ENCODE measurements at places on chromosomes 6 and 20.

DNA sequence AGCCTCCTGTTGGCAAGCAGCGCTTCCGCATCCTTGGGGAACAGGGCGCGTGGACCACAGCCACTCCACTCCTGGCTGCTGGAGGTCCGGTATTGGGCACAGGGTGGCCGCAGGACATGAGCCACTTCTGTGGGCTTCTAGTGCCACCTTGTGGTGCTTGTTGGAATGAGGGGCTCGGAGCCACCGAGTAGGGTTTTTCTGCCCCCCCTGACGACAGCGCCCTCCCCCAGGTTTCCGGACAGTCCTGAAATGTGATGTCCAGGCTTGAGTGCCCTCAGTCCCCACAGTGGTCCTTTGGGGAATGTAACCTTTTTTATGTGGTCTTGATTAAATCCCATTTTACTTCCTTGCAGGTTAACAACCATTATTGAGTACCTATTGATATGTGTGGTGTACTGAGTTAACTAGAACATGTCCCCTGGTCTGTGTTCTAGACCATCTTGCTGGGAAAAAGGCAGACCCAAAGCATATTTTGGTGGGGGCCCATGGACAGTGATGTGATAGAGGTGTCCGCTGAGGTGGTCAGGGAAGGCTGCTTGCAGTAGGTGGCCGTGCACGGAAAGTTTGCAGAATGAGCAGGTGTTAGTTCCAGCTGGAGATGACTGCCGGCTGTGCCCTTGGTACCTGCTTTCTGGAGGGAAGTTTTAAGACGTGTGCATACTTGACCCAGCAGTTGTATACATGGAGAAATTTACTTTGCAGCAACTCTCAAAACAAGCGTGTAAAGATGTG is 70.0 kb downstream of the PTPN1 start:
- peak; percentile 79 for DNase-seq

DNA sequence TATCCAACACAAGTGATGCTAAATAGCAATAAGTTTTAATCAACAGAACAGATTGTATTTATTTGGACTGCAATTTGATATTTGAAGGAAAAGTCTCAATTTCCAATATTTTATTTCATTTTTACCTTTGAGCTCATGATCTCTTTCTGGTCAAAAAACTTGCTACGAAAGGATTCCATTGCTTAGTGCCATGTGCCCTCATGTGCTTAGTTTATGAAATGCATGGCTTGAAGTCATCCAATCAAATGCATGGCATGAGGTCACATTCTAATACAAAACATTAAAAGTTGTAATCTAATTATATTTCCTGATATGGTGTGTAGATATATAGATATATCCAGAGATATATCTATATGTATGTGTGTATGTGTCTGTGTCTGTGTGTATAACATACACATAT is 321.2 kb upstream of the ADGRB3 start:
- no peak for DNase-seq

- no peak for DNase-seq
Observed at GRCh38 chr6:43052842-43053544, 658 bp downstream of the CUL7 start.

- DNase-seq: no peak
Observed at GRCh38 chr6:12718015-12718414, 1.4 kb downstream of the PHACTR1 start.

DNA sequence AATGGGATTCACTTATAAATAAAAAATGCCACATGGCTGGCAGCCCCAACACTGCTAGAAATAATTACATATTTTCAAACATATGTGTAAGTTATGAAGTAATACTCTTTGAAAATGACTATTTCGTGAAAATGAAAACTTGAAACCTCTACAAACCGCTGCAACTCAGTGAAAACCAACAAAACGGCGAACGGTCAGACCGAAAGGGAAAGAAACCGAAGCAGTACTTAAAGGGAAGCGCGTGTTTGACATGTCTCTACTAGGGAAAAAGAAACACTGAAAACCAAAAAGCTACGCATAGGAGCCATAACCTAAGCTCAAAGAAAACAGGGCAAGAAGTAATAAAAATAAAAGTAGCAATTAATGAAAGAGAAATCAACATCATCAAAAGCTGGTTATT is 121.0 kb upstream of the GGTLC1 start:
- no peak for DNase-seq

DNA sequence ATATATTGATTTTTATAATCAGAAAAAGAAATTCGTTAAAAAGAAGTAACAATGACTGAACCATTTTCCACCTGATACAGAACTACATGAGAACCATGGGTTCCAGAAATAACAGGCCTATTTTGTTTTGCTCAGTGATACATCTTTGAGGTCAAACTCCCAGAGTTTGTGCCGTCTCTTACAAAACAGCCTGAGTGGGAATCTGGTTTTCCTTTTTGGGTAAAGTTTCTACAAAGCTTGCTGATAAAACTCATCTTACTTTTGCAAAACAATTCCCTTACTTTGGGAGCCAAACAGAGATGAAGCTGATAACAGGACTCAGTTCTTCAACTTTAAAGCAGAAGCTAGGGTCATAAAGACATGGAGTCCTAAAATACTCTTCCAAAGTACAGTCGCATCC is 98.7 kb upstream of the FAM8A1 start:
- no peak for DNase-seq

GRCh38 chr6:56104591-56104990 is 142.8 kb downstream of the COL21A1 start:
- DNase-seq: no peak

DNA sequence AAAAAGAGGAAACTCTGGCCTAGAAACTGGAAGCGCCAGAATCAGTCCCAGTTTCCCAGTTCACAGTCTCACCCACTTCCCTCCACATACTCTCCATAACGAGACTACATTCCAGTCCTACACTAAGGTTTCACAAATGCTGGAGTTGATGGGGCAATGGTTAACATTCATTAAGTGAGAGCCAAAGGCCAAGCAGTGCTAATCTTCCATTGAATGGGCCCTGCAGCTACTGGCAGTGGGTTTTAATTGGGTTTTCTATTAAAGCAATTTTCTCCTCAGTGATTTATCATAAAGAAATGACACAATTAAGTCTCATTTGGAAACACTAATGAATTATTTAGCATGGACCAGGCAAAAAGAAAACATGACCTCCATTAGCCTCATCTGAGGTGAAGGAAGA is 20.8 kb upstream of the NRSN1 start:
- no peak for DNase-seq

DNA sequence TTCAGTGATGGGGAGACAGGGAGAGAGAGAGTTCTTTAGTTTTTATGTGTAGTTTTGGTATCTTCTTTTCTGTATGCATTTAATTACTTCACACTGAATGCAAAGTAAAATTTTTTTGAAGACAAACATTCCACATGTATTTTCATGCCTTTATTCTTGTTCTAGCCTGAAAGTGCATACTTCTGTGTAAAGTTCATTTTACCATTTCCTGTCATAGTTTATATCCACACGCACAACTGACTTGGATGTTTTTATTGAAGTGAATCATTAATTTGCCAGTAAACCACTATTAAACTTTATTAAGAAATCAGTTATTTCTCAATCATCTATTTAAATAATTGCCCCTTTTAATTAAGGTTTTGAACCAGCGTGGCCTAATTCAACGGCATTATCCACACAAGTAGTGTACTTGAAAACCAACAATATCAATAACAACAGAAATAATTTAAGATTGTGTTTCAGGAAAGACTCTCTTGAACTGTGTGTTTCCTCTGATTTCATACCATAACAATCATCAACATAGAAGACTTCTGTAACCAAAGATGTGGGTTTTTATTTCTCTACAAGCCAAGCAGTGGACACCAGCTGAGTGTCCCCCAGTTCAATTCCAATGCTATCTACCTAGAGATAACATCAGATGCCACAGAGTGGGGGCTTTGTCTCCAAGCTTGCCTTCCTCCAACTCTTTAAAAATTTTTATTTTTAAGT is 512.7 kb upstream of the JAG1 start:
- DNase-seq: no peak

- DNase-seq: no peak
Observed at GRCh38 chr6:170127151-170127550, 163.7 kb downstream of the DLL1 start.

DNA sequence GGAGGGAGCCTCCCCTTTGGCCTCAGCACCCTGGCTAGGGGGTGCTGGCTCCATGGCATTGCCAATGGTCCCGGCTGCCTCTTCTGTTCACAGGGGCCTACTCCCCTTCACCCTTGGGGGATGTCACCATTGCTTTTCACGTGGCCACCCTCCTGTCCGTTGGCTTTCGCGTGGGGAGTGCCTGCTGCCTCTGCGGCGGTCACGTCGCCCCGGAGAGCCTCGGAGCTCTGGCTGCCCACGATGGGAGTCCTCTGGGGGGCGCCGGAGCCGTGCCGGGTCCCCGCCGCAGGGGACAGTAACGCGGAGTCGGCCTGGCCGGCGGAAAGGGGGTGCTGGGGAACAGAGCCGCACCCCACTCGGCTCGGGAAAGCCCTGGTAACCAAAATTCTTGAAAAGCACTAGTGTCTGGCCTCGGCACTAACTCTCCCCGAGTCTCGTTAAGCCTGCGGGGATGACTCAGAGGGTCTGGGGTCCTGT is 661 bp upstream of the HEBP2 start:
- peak; percentile 43 for DNase-seq

DNA sequence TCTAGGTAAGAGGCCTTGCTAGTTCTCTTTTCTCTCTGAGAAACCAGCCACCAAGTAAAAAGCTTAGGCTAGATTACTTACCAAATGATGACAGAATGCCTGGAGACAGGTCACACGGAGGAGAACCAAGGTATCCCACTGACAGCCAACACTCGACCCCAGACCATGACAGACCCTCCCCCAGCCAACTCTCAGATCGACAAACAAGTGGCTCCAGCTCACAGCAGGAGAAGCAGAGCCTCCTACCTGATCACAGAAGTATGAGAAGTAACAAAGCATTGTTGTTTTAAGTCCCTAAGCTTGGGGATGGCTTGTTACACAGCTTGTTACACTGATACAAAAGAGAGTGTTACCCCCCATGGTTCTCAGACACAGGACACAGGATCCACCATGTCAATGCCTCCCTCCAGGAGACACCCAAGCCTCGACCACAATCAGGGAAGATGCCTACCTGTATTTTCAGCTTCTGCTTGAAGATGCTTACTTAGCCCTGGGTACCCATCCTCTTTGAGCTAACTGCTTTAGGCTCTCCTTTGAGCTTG is 423.8 kb upstream of the JARID2 start:
- no peak for DNase-seq

- no peak for DNase-seq
Observed at GRCh38 chr6:4723383-4723782, 52.8 kb upstream of the CDYL start.

- no peak for DNase-seq
Observed at GRCh38 chr6:92363111-92363510, 1056.2 kb downstream of the EPHA7 start.

GRCh38 chr6:62652692-62653328 is 366.8 kb upstream of the KHDRBS2 start:
- no peak for DNase-seq

DNA sequence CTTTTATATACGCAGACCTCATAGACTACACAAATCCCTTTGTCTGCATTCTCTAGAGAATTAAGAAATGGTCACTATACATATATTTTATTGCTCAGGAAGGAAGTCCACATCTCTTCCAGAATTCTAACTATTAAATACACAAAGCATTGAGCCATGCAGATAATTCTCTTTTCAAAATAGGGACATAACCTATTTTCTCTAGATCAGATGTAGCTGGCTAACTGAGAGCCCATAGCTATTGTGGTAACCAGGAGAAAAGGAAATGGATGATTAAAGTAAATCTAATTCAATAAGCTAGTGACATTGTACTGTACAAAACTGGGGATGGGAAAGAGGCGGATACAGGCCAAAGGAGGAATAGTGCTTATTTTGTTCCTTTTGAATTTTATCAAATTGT is 137.2 kb downstream of the BACH2 start:
- no peak for DNase-seq

DNA sequence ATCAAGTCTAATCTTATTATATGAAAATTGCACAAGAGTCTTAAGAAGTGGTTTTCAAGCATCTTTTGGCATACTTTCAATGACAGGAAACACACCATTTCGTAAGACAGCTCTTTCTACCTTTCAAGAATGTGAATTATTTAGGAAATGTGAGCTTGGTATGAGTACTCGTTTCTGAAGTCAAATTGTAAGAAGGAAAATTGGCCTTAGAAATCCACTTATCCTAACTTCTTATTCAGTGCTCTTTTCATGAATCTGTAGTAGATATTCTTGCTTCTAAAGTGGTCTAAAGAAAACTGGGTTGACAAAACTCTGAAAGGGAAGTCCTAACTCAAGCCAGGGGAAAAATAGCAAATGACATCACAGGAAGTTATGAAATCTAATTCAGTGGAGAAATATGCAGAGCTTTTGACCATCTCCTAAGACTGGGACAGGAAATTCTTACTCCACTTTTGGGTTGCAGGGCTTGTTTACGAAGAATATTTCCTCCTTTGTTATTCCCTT is 38.5 kb upstream of the OGFRL1 start:
- no peak for DNase-seq

GRCh38 chr20:57372581-57373350 is 18.4 kb upstream of the RBM38 start:
- no peak for DNase-seq

- DNase-seq: no peak
Observed at GRCh38 chr6:57069228-57069627, 20.8 kb upstream of the ZNF451 start.

GRCh38 chr20:40591536-40591935 is 97.5 kb downstream of the MAFB start:
- no peak for DNase-seq

- no peak for DNase-seq
Observed at GRCh38 chr6:116741571-116741970, 23.9 kb downstream of the FAM162B start.

Data from germinal center (tissue), 1 donor.